Endothelial cell (in vitro differentiated cells): ENCODE measurements at places on chromosomes 4 and X.

- no peak for DNase-seq
These were observed 4.1 kb downstream of the HDAC8 start for GRCh38 chrX:72568406-72569092.

GRCh38 chr4:189147005-189147929, 793.4 kb upstream of the FRG1 start:
- DNase-seq = no peak

- no peak for DNase-seq
These were observed 2.9 kb upstream of the CCNG2 start for GRCh38 chr4:77154065-77154464.

DNA sequence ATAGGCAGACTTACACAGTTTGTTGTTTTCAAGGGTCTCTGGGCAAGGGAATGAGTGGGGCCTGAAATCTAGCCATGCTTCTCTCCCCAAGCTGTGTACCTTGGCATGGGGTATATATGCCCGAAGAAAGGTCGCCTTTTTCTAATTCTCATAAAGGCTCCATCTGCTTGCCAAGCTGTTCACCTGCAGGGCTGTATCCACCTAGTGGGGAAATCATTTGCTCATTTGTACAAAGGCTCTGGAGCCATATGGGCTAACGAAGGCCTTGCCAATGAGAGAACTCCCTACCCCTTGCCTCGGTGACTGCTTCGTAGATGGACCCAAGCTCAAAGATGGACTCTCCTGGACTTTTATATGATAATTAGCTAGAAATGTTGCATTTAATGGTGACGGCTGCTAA, 1097.0 kb downstream of the PDHA2 start:
- no peak for DNase-seq

DNA sequence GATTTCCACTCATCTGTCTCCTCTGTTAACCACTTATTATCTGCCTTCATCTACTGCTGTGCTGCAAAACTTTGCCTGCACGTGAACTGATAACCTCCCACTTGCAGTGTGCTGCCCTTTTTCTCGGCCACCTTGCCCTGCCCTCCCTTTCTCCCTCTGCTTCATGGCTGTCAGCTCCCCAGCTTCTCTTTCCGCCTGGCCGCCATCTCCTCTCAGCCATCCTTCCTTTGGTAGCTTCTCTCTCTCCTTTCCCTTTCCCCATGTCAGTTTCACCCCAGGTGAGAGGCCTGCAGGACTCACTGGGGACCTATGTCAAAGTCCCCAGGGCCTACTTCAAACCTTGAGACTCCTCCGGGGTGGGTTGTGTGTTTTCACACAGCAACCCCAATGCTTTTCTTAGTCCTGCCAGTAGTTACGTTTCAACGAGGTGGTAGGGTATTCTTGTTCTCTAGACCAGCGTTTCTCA, 6.6 kb downstream of the MSL3 start:
- DNase-seq = no peak
